ENCODE measurements at places on chromosomes 16 and 17. TPM values are rescaled to one million over a fixed set of nuclear protein-coding genes. Genes with fewer than 3 reads are reported as not detected.

The BAIAP3 gene
- total RNA-seq, result 7.5 TPM

The KRT28 gene
- not detected for total RNA-seq

The ABCA3 gene
- 7.0 TPM for total RNA-seq

The KRT33A gene
- not detected for total RNA-seq

The IRX5 gene
- total RNA-seq, result not detected
